Suppressor macrophage treated with lipopolysaccharide for 4 hours (primary cell): ENCODE measurements at places on chromosomes 4 and X.

GRCh38 chr4:38994135-38994534 is 38.1 kb downstream of the TMEM156 start:
- DNase-seq, result no peak

GRCh38 chr4:98343626-98344025 is 82.4 kb downstream of the RAP1GDS1 start:
- no peak for DNase-seq

GRCh38 chr4:25926462-25926861 is 12.4 kb downstream of the SMIM20 start:
- DNase-seq, result no peak

DNA sequence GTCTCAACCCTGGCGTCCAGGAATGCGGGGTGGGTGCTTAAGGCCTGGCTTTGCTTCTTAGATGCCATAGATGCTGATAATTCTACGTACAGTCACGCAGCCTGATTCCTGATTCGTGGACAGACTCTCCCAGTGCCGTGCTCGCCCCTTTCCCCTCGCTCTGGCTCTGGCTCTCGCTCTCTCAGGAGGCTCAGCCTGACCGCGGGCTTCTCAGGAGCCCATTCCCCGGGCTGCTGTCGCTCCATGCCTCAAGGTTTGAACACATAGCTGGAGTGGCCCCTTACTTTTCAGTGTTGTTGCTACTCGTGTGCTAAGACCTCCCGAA is 59.2 kb upstream of the ZC4H2 start:
- DNase-seq, result no peak
